ENCODE measurements at places on chromosomes 7 and 10.

DNA sequence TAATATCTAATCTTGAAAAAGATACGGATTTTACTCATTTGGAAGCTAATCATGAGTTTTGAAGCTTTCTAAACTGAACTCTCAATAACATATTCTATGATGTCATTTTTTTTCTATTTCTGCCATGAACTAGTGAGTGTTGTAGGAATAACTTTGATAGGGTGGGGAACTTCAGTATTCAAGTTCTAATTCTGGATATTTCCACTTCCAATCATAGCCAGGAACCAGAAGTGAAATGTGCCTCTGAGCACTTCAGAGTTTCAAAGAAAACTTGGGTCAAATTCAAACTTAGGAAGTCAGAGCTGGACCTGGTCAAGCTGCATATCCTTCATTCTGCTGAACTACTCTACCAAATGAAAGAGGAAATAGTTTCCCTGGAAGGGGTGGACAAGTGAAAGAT lies 847 bp downstream of the AGMO start:
- DNase-seq = no peak

- no peak for DNase-seq
Observed at GRCh38 chr10:58568428-58568935, 55.8 kb downstream of the BICC1 start.

DNA sequence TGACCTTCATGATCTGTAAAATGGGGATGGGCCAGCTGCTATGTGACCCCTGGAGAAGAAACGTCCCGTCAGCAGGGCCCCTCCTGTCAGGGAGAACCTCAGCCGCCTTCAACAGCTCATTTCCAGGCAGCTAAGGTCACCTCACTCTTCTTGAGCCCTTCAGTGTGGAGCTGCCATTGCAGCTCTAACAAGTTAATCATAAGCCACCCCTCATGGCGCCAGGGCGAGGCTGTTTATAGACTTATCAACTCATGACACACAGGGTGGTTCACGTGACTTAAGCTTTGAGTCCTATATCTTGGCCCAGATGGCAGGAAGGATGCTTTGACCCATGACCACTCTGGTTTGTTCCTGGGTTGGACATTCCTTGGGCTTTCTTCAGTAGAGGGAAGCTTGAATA lies 315.1 kb downstream of the TNS3 start:
- DNase-seq = no peak

DNA sequence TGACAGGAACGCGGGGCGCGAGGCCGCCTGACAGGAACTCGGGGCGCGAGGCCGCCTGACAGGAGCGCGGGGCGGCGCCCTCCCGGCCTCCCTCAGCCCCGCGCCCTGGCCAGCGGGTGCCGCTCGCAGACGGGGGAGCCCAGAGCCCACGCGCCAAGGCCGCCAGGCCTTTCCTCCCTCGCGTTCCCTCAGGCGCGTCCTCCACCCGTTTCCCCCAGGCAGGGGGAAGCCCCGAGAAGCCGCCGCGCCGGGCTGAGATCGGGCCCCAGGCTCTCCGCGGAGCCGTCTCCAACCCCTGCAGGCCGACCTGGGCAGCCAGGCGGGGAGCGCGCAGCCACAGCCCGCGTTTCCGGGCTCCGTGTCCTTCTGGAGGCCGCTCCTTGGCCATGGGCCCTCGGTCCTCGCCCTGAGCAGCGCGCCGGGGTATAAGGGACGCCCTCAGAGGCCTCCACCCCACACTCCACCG lies 17.7 kb downstream of the PTPRN2 start:
- DNase-seq = no peak

- no peak for DNase-seq
Observed at GRCh38 chr7:155161690-155162089, 91.6 kb downstream of the HTR5A start.

DNA sequence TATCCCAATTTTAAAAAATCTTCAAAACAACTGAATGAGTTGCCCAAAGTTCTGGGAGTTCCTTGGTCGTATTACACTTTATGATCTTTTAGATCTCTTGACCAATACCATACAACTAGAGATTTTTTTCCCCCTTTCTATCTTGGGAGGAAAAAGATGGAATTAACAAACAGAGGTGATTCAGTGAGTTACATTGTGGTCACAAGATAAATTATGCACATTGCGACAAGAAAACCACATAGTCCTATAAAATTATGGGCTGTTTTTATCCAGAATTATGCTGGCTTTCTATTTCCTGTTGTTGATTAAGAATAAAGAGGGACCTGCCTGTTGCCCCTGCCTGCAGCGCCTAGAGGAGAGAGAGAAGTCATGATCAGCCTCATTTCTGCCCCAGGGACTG lies 8.2 kb upstream of the SGPL1 start:
- DNase-seq = no peak

GRCh38 chr7:39618868-39619267 lies 4.5 kb upstream of the RALA start:
- no peak for DNase-seq

DNA sequence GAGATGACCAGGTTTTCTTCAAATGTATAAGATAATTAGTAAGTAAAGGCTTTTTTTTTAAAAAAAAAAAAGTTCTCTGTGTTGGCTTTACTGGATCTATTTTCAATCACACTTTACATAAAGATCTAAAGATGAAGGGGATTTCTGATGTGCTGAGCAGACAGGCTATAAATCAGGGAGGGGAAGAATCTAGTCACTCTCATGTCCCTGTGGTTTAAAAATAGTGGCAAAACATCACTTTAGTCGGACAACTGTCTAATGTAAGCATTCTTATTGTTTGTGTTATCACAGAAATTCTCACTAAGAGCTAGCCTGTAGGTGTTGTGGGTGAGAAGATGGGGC lies 132.7 kb downstream of the ICA1 start:
- peak; percentile 64 for DNase-seq

- no peak for DNase-seq
Observed at GRCh38 chr7:105196473-105196872, 182.5 kb downstream of the KMT2E start.

- DNase-seq = peak; percentile 96
Observed at GRCh38 chr10:11178606-11179515, 161.2 kb downstream of the CELF2 start.

DNA sequence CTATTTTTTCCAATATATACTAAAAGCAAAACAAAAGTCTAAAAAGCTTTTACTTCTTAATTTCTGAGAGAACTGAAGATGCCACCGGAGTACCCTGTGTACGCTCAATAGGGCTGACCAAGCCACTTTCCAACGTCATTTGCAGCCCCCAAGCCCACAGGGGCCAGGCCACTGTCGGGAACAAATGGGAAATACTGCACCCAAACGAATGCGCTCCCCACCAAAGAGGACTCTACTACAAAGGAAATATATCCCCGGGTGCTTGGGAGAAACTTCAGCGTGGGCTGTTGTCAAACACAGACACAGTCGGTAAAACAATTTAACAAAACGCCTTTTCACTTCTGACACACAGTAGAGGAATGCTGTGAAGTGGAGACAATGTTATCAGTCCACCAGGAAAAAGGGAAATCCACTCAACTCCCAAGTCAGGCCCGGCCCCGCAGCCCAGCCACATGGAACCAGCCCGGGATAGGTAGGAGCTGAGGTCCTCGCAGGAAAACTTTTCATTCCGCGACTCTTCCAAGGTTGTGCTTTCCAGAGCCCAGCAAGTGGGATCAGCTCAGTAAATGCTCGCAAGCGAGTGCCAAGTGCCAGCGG lies 1.4 kb downstream of the PARD3 start:
- DNase-seq = no peak

DNA sequence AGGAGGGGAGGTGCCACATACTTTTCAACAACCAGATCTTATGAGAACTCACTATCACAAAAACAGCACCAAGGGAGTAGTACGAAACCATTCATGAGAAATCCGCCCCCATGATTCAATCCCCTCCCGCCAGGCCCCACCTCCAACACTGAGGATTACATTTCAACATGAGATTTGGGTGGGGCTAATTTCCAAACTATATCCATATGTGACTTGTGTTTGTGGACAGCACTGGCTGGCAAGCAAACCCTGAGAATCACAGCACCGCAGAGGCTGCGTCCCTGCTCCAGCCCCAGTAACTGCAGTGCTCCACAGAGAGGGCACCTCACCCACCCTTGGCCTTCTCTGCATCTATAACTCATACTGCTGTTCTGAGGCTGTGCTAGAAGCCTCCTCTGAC lies 211.2 kb upstream of the PODXL start:
- no peak for DNase-seq

- no peak for DNase-seq
Observed at GRCh38 chr7:156823435-156823834, 69.5 kb downstream of the LMBR1 start.

- no peak for DNase-seq
Observed at GRCh38 chr7:80666376-80666775, 27.9 kb downstream of the CD36 start.

DNA sequence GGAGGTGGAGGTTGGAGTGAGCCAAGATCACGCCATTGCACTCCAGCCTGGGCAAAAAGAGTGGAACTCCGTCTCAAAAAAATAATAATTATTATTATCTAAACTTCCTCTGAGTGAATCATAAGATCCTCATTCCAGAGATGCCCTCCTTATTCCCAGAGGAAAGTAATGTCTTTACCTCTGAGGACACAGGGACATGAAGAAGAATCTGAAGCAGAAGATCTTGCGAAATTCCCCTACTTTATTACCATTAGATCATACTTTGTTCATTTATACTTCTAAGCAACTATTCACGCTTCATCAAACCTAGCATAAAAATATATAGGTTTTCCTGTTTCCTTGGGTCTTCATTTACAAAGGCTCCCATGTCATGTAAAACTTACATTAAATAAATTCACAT lies 143.1 kb downstream of the ETV1 start:
- DNase-seq = no peak

GRCh38 chr10:48554656-48555055 lies 50.2 kb downstream of the ARHGAP22 start:
- no peak for DNase-seq

GRCh38 chr10:117928741-117929140 lies 118.0 kb downstream of the RAB11FIP2 start:
- no peak for DNase-seq

DNA sequence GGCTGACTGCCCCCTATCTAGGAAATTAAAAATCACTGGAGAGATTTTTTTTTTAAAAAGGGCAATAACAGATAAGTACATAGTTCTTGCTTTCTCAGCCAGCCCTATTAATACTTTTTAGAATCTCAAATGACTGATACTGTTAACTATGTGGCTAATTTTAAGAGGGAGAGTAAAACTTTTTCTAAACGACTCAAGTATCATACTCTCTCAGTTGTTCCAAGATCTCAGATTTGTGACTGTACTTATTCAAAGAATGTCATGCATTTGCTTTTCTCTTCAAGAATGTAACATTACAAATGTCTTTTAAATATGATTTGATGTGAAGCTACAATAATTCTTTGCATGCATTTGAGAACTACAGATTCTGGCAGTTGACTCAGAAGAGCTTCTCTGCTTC lies 55.4 kb upstream of the RAB11FIP2 start:
- DNase-seq = no peak

GRCh38 chr7:151454305-151454704 lies 14.4 kb upstream of the CRYGN start:
- no peak for DNase-seq

DNA sequence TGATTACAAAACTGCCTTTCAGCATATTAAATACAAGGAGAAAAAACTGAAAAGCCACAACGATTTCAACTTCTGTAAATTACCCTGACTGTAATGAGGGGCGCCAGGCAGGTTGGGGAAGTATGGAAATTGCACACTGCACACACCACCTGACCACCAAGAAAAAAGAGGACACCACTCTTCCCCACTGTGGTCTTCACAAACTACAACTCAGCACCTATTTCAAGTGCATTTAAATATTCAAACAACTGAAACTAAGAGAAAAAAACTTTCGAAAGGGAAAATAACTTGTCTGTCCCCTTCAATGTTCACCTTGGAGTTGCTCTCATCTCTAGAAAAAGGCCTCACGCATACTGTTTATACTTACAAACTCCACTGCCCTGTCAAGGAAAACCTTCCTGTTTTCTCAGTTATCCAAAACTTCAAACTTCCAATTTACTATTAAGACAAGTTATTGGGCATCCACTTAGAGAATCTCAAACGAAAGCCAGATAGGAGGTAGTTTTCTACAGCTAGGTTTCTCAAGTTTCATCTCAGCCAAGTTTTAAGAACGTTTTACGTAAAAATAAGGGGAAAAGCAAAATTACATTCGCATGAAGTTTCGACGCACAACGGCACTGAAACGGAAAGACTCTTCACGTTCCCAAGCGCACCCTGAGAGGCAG lies 1.4 kb downstream of the LARP4B start:
- peak; percentile 9 for DNase-seq

- no peak for DNase-seq
Observed at GRCh38 chr7:131219312-131220041, 108.2 kb upstream of the MKLN1 start.

GRCh38 chr7:42017349-42017986 lies 219.5 kb downstream of the GLI3 start:
- no peak for DNase-seq

All from activated CD4-positive, alpha-beta T cell treated with anti-CD3 and anti-CD28 coated beads, Interleukin-10, Interleukin-2, amounts not matched to agents 100 ng/mL and 50 ng/mL, durations not matched to agents 16 hours and 8 hours (primary cell).